Foreskin keratinocyte (primary cell): ENCODE measurements at places on chromosomes 13 and 19. TPM values are rescaled to one million over a fixed set of nuclear protein-coding genes. Genes with fewer than 3 reads are reported as not detected.

PSG3 gene
- not detected in 2 replicates for total RNA-seq

COX6B1 gene
- total RNA-seq: 440 and 488 TPM in 2 replicates

ZNF780A gene
- total RNA-seq: 11.6 and 11.9 TPM in 2 replicates

GGACT gene
- total RNA-seq: 7.3 and 9.3 TPM in 2 replicates

FFAR1 gene
- not detected in 2 replicates for total RNA-seq

TNFSF13B gene
- total RNA-seq: 0.07 and 0.17 TPM in 2 replicates

FBXO27 gene
- total RNA-seq: 8.7 and 9.0 TPM in 2 replicates

PRR12 gene
- total RNA-seq: 5.7 TPM in 2 replicates

ZNF177 gene
- 0.49 and 0.51 TPM in 2 replicates for total RNA-seq

ZNF724 gene
- total RNA-seq: 11.4 and 13.2 TPM in 2 replicates

GPR183 gene
- not detected in 2 replicates for total RNA-seq

CD37 gene
- not detected in 2 replicates for total RNA-seq
